H1 (cell line): ENCODE measurements at places on chromosomes 1 and 21. TPM values are rescaled to one million over a fixed set of nuclear protein-coding genes. Genes with fewer than 3 reads are reported as not detected.

DNA sequence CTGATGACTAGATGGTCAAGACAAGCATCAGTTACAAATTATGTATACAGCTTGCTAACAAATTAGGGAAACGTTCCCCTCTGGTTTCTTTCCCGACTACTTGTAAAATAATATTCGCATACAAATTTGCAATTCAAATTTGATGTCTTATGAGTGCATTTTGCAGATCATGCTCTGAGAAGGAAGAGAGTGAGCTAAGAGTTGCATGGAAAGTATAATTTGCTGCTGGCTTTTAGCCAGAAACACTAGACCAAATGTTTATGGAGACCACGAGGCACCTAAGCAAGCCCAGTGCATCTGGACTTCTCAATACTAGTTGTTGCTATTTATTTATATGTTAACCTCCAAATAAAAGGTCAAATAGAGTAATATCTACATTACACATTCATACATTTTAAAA, 216.0 kb downstream of the SMYD3 start:
- DNase-seq = no peak

DNA sequence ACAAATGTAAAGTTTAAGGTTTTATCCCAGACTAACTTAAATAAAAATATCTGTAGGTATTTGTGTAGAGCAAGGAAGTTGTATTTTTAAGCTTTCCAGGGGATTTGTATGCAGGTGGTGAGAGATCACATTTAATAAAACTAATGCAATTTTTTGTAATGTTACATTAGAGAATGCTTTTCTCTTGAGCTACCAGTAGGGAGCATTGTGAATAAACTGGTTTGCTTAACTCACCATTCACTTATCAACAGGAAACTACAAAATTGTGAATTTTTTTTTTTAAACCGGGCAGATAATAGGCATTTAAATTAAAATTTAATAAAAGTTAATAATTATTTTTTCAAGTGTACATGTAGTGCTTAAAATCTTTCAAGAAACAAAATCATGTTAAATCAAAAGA, 78.6 kb downstream of the IVNS1ABP start:
- no peak for DNase-seq

DNA sequence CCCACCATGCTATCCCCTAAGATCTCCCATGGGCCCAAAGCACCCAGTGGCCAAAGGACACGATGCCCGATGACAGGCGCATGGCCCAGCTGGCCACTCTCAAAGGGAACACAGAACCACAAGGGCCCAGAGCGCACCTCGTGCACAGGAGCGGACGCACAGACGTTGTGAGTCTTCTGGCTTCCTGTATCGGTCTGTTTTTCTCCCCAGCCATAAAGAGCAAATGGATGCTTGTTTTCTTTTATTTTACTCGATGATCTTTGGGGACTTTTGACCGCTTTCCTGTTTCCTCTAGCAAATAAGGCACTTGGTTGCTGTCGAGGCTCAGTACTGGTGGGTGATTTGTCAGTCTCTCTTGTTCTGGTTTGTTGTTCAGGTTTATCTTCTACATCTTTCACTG, 16.2 kb downstream of the CCSAP start:
- no peak for DNase-seq

GRCh38 chr1:226366290-226366689, 41.6 kb downstream of the PARP1 start:
- DNase-seq = no peak

GRCh38 chr1:36707221-36707620, 224.5 kb upstream of the CSF3R start:
- no peak for DNase-seq

- DNase-seq = no peak
These were observed 25.5 kb downstream of the KMO start for GRCh38 chr1:241557551-241558193.

DNA sequence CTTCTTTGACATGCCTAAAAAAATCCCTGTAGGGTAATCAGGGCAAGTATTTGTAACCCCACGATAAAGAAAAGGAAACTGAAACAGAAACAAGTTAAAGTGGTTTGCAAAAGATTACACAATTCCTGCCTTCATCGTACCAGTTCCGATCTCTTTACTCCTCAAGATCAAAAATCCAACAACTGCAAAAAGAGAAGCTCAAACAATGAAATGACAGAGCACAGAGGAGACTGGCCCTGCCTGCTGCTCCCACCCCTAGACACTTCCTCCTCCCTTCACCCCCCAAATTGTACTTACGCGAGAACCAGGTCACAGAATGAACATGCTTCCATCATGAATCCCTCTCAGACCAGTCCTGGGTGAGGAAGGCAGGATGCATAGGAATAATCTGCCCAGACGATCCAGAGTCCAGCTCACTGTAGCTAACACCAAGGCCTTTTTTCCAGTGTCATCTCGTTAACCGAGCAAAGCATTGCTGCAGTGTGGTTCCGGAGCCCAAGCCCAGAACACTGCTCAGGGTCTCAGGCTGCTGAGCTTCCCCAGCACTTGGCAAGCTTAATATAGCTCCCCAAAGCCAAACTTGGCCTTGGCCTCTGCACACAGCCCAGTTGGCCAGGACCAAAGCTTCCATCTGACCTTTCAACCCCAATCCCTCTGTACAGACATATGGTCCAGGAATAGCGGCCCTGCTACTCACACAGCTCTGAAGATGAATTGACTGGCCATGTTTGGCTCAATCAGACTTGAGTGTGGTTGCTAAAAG, 20.3 kb downstream of the RXRG start:
- no peak for DNase-seq

DNA sequence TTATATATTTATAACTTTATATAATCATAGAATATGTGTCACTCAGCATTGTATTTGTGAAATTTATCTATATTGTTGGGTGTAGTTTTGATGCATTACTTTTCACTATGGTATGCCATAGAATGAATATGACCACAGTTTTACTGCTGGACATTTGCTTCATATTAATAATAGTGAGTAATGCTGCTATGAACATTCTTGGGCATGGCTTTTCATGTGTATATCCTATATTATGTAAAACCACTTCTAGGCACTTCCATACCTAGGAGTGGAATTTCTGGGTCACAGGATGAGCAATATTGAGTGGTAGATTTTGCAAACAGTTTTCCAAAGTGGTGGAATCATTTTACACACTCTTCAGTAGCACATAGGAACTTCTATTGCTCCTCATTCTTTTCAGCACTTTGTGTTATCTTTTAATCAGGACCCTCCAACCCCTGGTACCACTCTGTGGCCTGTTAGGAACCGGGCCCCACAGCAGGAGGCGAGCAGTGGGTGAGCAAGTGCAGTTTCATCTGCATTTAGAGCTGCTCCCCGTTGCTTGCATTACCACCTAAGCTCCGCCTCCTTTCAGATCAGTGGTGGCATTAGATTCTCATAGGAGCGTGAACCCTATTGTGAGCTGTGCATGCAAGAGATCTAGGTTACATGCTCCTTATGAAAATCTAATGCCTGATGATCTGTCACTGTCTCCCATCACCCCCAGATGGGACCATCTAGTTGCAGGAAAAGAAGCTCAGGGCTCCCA, 56.0 kb upstream of the CNIH3 start:
- DNase-seq = no peak

GRCh38 chr1:98306517-98307089, 354.9 kb upstream of the SNX7 start:
- DNase-seq = no peak

The RPL11 gene
- total RNA-seq = 1,426 and 1,499 TPM in 2 replicates

The CHIA gene
- total RNA-seq = not detected in 2 replicates

The FDPS gene
- 368 and 370 TPM in 2 replicates for total RNA-seq

The IFNLR1 gene
- 9.2 and 10.1 TPM in 2 replicates for total RNA-seq

The GPR37L1 gene
- total RNA-seq = 0.08 and 0.13 TPM in 2 replicates

The ETV3L gene
- total RNA-seq = 0.17 and 0.25 TPM in 2 replicates

The DFFB gene
- total RNA-seq = 9.2 and 11.9 TPM in 2 replicates

The SAMSN1 gene
- 2.4 and 3.0 TPM in 2 replicates for total RNA-seq

The KPRP gene
- total RNA-seq = not detected in 2 replicates
